HS-27A (cell line): ENCODE measurements at places on chromosomes 11 and 22.

GRCh38 chr11:131737357-131737756 lies 366.9 kb downstream of the NTM start:
- DNase-seq: no peak

DNA sequence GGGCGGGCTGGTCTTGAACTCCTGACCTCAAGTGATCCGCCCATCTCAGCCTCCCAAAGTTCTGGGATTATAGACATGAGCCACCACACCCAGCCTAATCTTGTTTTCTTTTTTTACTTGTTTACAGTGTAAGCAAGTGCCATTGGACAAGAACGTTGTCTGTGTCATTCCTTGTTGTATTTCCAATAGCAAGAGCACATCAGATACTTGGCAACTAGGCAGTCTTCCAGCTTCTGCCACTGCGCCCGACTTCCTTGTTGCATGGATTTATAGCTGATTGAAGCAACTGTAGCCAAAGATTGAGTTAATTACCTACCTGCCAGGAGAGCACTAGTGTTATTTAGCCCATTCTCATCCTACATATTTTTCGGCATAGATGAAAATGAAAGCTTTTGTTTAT lies 3.1 kb upstream of the SGSM3 start:
- no peak for DNase-seq

DNA sequence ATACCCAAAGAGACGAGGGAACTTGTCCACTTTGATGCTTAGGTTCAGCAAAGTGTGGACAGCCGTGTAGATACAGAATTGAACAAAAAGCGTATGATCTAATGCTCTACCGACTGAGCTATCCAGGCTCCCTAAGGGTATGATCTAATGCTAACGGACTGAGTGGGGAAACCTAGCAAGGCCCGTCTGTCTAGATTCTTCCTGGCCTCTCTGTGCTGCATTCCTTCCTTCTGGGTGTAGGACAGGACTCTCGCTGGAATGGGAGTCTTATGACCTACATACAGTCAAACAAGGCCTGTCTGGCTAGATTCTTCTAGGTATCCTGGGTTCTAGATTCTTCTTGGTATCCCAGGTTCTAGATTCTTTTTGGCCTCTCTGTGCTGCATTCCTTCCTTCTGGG lies 8.4 kb upstream of the SLC15A3 start:
- DNase-seq: no peak

DNA sequence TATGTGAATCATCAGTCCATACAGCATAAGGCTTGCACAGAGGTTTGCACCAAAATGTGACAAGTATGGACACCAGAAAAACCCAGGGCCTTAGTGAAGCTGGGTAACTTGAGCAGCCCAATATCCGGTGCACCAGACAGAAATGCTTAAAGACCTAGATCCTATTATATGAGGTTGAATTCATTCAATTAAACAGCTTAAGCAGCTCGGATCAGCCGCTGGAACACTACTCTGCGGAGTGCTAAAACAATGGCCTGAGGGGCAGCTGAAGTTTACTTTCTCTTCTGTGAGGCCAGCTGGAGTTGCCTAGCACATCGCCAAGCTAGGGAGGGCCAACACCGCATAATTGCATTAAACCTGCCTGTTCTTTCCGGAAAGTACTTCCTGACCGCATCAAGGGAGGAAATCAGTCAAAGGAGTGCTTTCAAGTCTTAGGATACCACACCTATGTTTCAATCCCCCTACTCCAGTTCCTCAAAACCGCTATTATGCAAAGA lies 17.0 kb upstream of the FAM181B start:
- DNase-seq: no peak

DNA sequence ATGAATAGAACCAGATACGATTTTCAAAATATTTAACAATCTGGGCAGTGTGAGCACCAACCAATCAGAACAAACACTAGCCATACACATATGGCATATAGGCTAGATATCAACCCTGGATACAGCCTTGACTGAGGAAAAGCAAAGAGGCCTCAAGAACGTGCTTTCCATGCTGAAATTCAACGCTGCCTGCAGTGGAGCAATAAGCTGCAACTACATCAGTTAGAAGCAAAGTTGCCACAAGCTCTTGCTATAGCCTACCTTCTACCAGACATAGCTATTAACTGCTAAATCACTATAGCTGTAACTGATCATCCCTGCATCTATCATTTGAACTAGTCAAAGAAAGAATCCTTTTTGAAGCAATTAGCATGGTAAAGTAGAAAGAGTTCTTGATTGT lies 42.5 kb downstream of the DENND5A start:
- DNase-seq: no peak

- DNase-seq: no peak
Measured at GRCh38 chr22:39184586-39185577, 32.4 kb upstream of the CBX7 start.

DNA sequence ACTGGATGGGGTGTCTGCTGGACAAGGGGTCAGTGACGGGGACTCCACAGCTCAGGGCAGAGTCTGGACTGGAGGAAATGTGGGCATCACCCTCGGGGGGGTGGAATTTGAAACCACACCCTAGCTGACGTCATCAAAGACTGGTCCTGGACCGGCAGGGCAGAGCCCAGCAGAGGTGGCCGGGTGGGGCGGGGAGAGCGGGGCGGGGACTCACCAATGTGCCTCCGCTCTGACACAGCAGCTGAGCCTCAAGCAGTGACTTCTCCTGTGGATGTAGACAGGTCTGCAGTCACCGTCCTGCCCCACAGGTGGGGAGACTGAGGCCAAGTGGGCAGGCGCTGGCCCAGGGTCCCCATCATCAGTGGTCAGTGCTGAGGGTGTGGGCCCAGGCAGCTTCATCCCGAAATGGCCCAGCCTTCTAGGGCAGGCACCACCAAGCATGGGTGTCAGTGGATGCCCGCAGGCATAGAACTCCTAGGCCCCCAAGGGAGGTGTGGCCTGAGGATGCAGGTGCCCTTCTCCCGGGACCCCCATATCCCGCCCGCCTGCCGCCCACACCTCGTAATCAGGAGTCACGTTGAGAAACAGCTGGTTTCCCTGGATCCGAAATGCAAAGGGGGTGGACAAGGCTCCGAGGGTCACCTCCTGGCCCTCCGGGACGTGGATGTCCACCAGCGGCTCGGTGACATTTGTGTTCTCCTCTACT lies 603 bp downstream of the CDHR5 start:
- peak; percentile 20 for DNase-seq

- no peak for DNase-seq
Measured at GRCh38 chr11:64765851-64766665, 6.3 kb upstream of the PYGM start.

- DNase-seq: no peak
Measured at GRCh38 chr22:36147196-36147791, 13.3 kb downstream of the APOL3 start.

DNA sequence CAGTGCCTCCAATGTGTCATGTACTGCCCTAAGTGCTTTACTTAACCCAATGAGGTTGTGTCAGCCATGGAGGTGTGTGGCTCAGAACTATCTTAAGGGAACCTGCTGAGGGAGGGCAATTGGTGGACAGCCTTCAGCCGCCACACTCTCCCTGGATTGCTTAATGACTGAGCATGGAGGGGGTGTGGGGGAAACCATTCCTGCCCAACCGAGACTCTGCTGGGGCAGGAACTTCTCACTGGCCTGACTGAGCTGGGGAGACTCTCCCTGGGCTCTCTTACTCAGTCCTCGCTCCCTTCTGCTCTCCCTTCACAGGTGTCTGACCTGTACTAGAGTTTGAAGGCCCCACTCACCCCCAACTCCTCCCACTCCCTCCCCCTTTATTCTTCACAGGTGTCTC lies 114.8 kb downstream of the CCDC81 start:
- no peak for DNase-seq

DNA sequence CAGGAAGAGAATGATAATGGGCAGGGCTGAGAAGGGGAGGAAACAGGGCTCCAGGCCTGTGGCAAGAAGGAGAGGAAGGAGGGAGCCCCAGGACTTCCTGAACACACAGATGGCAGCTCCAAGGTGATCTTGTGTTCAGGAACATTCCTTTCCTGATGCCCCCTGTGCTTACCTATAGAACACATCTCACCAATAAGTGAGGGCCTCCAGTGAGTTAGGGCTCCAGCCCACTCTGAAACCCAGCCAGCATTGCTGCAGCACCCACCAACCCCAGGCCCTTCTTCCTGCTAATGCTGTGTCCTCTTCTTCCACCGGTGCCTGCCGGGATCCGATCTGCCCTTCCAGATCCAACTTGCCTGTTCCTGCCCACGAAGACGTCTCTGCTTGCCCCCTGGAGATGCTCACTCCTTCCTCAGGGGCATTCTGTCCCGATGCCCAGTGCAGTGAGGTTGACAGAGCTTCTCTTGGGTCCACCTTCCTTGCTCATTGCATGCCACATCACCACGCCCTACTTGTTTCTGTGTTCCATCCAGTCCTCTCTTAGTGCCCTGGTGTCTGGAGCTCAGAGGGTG lies 17.4 kb downstream of the ANKK1 start:
- no peak for DNase-seq

- DNase-seq: no peak
Measured at GRCh38 chr22:30289980-30290313, 642 bp upstream of the CASTOR1 start.

GRCh38 chr11:116730241-116730561 lies 42.6 kb downstream of the BUD13 start:
- no peak for DNase-seq

GRCh38 chr11:75836417-75836816 lies 21.4 kb downstream of the UVRAG start:
- DNase-seq: no peak

- no peak for DNase-seq
Measured at GRCh38 chr22:28279888-28280287, 360.8 kb upstream of the PITPNB start.

GRCh38 chr11:117906710-117907109 lies 22.5 kb downstream of the TMPRSS13 start:
- DNase-seq: no peak

DNA sequence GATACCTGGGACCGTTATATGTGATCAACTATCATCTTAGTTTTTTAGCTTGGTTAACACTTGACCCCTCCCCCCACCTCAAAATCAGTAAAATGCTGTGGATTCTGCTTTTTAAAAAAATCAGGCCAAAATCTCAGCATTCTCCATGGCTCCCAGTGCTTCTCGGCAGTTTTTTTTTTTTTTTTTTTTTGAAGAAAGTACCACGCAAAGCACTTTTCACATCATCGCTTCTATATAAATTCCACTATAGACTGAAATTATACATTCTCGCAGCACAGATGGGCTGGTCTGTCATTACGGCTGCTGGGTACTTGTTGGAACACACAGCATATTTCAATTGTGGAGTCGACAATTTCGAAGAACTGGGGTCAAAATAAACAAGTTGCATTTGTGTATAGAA lies 67.7 kb upstream of the PPARA start:
- peak; percentile 22 for DNase-seq

- no peak for DNase-seq
Measured at GRCh38 chr11:130582981-130583380, 134.5 kb downstream of the ADAMTS15 start.

DNA sequence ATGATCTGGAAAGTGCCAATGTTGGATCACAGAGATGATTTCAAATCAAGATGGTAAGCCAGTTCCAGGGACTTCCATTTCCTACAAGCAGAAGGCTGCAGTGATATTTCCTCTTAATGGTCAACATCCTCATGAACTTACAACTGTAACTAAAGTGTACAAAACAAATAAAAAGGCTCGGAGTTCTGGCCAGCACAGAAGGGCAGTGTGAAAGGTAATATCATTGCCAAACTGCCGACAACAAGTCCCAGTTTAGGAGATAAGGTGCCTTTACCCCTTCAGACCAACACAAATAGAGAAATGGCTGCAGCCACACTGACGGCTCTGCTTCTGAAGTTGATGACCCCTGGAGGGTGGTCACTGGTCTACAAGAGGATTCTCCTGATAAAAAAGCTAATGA lies 91.1 kb downstream of the ETS1 start:
- no peak for DNase-seq

GRCh38 chr11:62909107-62909894 lies 11.9 kb downstream of the CHRM1 start:
- DNase-seq: no peak

DNA sequence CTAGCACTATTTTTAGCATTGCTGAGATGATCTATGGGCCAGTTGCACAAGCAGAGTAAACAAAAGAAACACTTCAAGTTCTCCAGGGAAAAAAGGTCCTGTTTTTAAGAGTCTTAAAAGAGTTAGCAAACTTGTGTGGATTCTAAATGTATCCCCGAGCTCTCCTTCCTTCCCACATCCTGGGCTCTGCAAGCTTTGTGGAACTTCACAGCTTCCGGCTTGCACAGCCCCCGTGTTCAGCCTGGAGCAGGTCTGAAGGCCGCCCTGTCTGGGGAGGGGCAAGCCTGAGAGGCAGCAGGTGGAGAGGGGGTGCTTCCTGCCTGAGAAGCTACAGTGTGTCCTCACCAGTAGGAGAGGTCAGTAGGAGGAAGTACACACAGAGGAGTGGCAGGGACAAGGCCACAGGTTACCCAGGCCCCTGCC lies 35.1 kb upstream of the SUSD2 start:
- no peak for DNase-seq

DNA sequence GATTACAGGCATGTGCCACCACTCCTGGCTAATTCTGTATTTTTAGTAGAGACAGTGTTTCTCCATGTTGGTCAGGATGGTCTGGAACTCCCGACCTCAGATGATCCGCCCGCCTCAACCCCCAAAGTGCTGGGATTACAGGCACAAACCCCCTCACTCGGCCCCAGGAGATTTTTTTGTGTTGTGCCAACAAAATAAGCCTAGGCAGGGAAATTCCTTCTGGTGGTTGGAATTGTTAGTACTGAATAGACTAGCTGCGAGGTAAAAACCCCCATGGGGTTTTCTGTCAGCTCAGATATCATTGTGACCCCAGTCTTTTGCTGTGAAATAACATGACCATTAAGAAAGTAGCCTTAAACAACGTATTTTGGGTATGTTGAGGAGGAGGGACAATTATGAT lies 144.9 kb downstream of the BCR start:
- no peak for DNase-seq

DNA sequence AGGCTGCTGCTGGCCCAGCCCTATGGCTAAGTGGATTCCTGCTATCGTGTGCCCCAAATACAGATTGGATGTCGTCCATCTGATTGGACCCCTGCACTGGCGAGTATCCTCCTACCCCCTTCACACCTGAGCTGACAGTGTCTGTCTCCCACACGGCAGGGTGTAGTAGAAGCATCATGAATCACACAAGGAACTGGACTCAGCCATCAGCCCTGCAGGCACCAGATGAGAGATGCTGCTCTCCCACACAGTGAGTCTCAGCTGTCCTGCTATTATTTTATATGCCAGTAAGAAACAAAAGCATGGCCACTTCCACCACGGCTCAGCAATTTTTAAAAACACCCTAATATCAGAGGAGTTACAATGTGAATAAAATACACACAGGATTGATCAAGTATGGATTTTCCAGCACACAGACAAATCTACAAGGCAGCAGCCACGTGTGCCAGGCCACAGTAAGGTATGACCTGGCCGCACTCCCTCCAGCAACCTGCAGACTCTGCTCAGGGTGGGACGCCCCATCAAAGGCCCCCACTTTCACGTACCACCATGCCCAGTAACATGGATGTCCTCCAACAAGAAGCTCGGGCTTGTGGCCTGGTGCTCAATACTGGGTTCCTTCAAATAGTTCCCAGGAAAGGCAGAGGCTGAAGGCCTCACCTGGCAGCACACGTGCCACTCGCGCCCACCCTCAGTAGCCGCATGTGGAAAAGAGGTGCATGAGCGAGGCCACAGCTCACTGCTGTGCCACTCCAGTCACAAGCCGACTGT lies 16.4 kb upstream of the SLC25A1 start:
- DNase-seq: no peak

GRCh38 chr11:80362563-80363340 lies 921.9 kb upstream of the TENM4 start:
- peak; percentile 20 for DNase-seq
